Natural killer cell treated with Interleukin-12 subunit alpha and Interleukin-12 subunit beta and Interleukin-15 and Interleukin-18, amount 100 ng/mL, for 72 hours (primary cell): ENCODE measurements at places on chromosomes 2 and 18. TPM values are rescaled to one million over a fixed set of nuclear protein-coding genes. Genes with fewer than 3 reads are reported as not detected.

REEP1 gene
- total RNA-seq, result not detected

CGREF1 gene
- 0.36 TPM for total RNA-seq

GRCh38 chr2:128324008-128324896, 5.6 kb upstream of the HS6ST1 start:
- DNase-seq, result no peak

DNA sequence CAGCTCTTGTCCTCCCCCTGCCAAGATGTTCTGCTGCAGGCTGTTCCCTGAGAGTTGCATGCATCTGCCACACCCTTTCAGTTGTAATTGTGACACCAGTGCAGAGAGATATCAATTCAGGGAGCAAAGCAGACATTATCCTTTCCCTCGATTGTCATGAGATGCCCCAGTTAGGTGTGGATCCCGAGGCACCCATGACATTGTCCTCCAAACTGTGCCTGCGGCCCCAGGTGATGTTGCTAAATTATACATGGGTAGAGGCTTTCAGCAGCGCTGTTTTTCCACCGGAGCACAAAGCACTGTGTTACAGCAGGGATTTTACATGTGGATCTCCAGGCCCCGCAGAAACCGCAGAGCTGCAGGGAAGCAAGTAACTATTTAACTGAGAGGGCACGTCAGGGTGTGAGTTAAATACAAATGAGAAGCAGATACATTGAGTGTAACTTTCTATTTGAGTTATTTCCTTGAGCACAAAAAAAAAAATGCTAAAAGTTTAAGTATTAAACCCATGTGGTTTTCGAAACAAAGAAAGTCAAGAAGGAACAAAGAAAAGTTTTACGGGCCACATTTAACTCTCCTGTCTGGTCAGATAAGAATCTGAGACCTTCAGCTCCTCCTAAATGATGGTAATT, 90.3 kb upstream of the BCL2L11 start:
- DNase-seq, result no peak

DNA sequence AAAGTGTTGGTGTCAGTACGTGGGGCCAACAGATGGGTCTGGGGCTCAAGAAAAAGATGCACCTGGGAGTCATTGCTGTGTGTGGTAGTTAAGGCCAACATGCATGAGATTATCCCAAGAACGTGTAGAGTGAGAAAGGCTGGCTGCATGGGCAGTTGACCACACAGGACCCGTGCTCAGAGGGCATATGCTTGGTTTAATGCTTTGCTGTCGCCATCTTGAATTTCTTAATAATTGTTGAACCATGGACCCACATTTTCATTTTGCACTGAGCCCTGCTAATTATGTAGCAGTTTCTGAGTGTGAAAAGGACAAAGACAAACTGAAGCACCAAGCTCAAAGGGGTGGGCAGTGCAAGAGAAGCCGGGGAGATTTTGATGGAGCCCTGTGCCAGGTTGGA, 148.1 kb downstream of the CYP26B1 start:
- no peak for DNase-seq

GRCh38 chr2:199144546-199144945, 313.2 kb downstream of the SATB2 start:
- DNase-seq, result no peak

MGAT4A gene
- 25.0 TPM for total RNA-seq

KCNJ3 gene
- not detected for total RNA-seq

SPHKAP gene
- total RNA-seq, result not detected

- DNase-seq, result no peak
Measured at GRCh38 chr2:176088048-176088936, 4.2 kb upstream of the HOXD13 start.

- DNase-seq, result no peak
Measured at GRCh38 chr2:10150436-10150835, 27.9 kb downstream of the RRM2 start.

DNA sequence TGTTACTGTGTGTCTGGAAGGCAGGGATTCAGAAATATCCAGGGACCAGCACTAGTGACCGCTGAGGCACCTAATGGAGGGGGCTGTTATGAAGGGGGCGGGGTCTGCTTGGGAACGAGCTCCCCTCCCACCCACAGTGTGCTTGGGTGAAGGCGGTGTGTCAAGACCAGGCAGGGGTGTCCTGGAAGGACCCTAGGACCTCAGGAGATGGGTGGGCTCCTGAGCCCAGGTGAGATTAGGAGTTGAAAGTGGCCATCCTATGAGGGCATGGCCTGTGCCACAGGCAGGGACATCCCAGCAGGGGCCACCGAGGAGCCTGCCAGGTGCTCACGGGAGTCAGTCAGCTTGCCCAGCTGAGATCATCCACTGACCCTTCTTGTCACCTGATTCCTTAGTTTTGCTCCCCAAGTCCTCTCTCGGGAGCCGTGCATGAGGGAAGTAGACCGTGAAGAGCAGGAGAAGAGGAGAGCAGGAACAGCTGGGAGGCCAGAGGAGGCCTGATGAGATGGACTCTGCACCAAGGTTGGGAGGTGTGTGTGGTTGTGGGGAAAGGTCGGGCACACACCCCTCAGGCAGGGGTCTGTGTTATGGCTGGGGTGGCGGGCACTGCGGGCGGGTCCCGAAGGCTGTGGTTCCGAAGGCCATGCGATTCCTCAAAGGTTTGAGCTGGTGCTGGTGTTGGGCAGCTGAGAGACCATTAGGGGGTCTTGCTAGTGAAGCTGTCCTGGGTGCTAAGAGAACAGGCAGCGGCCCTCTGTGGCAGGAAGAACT, 180.9 kb upstream of the HS6ST1 start:
- no peak for DNase-seq
